ENCODE measurements at places on chromosomes 6 and 20.

DNA sequence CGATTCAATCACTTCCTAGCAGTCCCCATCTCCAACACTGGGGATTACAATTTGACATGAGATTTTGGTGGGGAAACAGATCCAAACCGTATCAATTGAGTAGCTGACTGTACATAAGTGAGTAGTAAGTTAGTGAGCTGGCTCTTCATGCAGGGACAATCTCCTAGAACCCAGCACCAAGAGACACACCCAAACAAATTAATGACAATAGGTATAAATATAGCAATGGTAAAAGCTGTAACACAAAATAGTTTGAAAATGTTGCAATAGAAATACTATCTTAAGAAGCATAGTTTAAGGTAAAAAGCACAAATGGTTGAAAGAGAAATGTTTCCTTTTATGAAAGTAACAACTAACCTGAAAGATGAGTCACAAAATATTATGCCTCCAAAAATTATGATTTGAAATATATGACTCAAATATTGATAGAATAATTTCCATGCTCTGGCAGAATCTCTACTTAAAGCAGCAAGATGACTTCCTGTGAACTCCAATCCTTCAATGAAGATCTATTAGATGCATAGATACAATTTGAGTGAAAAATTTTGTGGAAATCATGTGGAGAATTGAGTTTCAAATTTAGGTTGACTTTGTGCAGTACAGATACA, 5.4 kb upstream of the SIRPB1 start:
- DNase-seq: no peak

GRCh38 chr6:1170794-1171193, 141.1 kb upstream of the FOXQ1 start:
- DNase-seq: no peak

DNA sequence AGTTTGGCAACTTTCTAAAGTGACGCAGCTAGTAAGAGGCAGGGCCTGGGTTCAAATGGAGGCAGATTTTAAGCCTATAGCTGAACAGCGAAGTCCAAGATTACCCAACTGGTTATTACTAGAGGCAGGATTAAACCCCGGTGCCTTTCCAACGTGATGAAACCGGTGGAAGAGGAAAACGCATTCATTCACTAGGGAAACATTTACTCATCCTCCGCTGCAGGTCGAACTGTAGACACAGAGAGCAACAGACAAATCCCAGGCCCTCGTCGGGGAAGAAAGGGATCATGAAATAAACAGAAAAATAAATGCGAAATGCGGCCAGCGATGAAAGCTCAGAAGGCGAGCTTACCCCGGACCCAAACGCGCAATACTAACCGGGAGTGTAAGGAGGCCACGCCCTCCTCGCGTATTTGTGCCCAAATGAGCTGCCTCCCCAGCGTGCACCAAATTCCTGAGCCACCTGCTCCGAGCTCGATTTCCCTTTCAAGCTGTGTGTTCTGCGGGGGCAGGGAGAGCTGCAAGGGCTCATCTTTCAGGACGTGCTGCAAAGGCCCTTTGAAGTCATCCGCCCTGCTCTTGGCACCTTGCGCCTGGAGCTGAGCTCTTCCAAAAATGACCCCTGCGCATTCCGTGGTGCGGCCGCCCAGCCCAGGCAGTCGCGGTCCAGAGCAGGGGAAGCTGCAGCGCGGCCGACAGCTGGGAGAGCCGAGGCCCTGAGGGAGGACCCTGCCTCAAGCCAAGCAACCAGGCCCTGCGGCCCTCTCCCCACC, 46.9 kb downstream of the PDYN start:
- no peak for DNase-seq

DNA sequence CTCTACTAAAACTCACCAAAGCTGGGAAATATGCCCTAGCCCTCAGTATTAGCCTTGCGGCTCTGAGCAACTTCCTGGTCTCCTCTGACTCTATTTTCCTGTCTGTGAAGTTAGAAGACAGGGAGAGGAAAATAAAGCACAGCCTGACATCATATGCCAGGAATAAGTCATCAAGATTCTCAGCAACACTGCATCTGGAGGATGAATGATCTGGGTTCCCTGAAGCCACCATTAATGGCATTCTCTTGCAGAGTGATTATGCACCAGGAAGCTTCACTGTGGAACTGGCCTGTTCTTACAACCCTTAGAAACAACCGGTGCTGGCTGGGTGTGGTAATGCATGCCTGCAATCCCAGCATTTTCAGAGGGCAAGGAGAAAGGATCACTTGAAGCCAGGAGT, 12.4 kb downstream of the ADGRF5 start:
- DNase-seq: no peak

DNA sequence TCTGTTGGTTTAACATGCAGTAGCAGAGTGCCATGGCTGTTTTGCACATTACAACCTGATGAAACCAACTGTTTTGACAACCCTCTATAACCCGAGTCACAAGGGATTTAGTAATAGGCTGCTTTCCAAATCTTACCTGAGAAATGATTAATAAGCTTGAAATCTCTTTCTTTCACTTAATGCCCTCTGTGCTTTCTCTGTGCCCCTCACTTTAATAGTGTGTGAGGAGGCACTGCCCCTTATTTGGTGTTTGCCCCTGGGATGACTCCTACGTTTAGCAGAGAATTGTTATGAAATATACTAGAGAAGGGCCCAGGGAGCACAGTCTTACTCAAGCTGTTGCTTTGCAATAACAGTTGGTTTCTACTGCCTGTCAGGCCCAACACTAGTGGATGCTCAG, 31.0 kb upstream of the PTCHD4 start:
- DNase-seq: no peak

Measured in HuH-7.5 (cell line).